Daoy (cell line): ENCODE measurements at places on chromosomes 4 and X.

GRCh38 chrX:17441965-17442364 lies 67.0 kb downstream of the NHS start:
- DNase-seq, result peak; percentile 31

DNA sequence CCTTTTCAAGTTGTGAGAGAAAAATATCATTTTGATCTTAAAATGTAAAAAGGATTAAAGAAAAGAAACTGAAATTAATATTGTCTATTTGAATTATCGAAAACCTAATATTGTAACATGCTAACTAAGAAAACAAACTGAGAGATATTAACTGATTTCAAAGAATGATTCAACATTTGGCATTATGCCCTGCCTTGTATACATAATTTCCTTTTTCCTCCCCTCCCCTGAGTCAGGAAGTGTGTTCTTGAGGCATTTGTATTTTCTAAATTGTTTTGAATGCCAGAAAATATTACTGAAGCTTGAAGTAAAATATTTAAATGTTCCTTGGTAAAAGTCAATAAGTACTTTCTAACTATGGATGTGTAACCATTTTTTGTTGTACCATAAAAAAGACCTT lies 49.4 kb downstream of the RPS6KA3 start:
- peak; percentile 35 for DNase-seq

GRCh38 chr4:37892641-37893040 lies 1.8 kb downstream of the TBC1D1 start:
- DNase-seq, result no peak

- peak; percentile 46 for DNase-seq
These were observed 53.8 kb downstream of the ZFYVE28 start for GRCh38 chr4:2364654-2365053.

DNA sequence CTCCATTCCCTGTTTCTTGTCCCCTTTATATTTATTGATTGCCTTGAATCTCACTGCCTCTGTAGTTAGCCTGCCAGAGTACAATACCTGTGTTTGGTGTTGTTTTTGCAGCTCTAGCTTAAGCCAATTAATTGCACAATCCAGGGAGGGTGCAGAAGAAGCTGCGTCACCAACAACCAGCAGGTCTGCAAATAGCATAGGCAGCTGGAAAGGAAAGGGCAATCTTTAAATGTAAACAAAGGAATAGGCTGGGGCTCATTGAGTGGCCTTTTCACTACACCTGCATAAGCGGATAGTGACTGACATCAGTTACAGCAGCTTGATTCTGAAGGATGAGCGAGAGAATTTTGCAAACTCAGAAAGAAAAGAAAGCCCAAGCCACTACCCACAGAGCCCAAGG lies 106.8 kb upstream of the RAI2 start:
- DNase-seq, result no peak

DNA sequence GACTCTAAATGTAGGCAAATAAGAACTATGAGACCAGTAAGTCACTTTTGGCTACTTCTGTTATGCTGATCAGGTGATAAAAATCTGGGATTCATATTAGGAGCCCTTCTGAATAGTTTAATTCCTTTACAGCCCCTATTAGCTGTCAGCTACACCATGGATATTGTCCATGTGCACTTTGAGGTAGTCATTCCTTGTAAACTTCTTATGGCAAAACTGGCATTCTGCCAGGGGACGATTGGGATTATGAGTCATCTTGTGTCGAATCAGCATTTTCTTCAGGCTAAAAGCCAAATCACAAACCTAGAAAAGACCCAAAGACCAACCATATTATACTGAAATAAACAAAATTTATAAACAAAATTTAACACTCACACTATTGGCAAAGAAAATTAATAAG lies 227.6 kb downstream of the PRDM5 start:
- peak; percentile 55 for DNase-seq

GRCh38 chrX:15616531-15616930 lies 15.8 kb upstream of the ACE2 start:
- no peak for DNase-seq

DNA sequence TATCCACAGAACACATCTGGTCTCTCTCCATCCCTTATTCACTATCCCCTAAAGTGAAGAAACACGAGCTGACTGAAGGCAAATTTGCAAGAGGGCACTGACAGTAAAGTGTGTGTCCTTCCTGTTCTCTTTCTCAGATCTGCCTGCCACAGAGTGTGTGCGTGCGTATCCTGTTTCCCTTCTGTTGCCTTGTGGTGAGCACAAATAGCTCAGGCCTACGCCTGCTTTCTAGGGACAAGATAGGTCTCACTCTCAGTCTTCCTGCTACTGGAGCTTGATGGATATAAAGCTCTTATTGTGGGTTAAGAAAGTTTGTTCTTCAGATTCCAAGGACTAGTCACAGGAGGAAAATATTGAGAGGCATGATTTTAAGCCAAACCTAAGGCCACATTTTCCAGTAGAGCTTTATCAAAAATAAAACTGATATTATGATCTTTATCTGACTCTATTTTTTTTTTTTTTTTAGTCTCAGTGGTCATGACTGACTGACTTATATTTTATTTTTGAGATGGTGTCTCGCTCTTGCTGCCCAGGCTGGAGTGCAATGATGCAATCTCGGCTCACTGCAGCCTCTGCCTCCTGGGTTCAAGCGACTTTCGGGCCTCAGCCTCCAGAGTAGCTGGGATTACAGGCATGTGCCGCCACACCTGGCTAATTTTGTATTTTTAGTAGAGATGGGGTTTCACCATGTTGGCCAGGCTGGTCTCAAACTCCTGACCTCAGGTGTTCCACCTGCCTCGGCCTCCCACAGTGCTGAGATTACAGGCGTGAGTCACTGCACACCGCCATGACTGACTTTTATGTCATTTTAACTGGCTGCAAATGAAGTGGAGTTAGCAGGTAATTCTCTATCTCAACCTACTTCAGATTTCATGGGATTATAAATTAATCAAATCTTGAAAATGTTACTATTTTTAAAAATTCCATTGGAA lies 140.3 kb upstream of the SH3RF1 start:
- peak; percentile 40 for DNase-seq

- DNase-seq, result no peak
These were observed 138.7 kb downstream of the CHRNA9 start for GRCh38 chr4:40473578-40474388.

GRCh38 chrX:53511322-53511721 lies 77.2 kb upstream of the HSD17B10 start:
- DNase-seq, result no peak

GRCh38 chrX:131987252-131987651 lies 35.9 kb upstream of the STK26 start:
- no peak for DNase-seq

DNA sequence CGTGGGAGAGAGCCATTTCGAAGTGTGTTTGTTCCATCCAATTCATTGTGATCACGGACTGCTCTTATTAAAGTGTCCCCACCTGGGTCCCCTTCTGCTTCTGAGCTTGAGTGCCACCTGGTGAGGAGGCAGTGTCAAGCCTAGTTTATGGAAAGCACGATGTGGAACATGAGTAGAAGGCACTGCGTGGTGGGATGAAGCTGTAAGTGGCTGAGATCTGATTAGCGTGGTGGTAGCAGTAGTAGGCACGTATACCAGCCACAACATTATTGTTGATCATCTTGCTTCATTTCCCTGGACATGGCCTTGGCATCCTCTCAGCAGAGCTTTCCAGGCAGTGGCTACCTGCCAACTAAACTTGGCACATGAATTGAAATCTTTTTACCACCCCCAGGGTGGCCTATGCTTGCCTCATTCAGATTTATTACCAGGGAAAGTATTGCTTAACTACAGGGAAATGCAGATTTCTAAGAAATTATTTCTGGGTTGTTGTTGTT lies 46.4 kb downstream of the GPAT3 start:
- peak; percentile 45 for DNase-seq

DNA sequence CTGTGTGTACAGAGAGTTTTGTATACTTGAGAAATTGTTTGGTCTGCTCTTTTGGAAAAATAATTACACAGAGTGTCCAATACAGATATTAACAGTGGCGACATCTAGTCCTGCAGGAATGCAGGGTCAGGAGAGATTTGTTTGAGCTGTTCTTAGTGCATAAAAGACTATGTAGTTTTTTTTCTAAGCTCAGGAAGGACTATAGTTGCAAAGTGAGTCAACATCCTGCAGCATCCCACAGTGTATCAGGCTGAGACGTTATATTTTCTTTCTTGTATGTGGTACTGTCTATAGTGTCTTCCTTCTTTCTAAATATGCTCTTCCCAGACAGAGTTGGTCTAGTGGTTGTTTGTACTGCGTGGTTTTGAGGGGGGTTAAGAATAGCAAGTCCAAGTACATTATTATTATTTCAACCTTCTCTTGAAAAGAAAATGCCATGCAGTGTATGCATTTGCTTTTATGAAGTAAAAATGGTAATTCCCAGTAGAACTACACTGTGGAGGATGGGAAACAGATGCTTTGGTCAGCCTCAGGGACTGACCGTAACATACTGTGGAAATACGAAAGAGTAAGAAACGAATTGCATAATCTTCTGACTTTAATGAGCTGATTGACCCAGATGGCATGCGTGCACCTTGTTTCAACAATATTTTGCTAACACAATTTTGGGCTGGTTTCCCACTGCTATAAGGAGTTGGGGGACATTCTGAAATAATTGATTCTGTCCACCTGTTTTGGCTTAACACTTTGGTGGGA lies 67.4 kb downstream of the DMP1 start:
- no peak for DNase-seq

GRCh38 chrX:136259543-136259942 lies 8.3 kb upstream of the MAP7D3 start:
- DNase-seq, result peak; percentile 58

DNA sequence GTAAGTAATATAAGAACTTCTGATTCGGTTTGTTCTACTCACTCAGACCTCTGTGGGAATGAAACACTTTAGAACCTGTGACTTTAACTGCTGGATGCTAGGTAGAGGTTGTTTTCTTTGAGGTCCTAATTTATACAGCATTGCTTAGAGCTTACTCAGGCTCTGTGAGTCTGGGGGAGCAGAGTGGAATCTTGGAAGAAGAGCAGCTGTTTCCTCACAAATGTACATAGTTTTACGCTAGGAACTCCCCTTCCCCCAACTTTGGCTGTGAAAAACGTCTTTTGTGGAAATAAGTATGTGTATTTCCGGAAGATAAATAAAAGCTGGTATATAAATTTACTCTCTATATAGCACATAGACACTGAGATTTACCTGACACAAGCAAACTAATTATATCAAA lies 141.4 kb downstream of the NAA11 start:
- no peak for DNase-seq

- DNase-seq, result no peak
These were observed 27.2 kb downstream of the PALLD start for GRCh38 chr4:168524006-168524405.

GRCh38 chrX:150869450-150869849 lies 29.0 kb downstream of the CD99L2 start:
- no peak for DNase-seq

DNA sequence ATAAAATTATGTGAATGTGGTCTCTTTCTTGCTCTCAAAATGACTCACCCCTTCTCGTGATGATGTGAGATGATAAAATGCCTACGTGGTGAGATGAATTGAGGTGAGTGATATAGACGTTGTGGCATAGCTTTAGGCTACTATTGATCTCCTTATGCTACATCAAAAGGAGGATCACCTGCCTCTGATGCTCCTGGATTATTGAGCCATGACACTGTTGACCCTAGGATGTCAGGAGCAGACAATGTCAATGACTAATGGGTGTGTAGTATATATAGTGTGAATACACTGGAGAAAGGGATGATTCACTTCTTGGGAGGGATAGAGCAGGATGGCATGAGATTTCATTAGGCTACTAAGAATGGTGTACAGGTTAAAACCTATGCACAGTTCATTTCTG lies 210.7 kb upstream of the PRPS2 start:
- DNase-seq, result no peak

GRCh38 chrX:149717803-149718202 lies 5.9 kb downstream of the MAGEA11 start:
- no peak for DNase-seq
